ENCODE measurements at places on chromosomes 4 and X. TPM values are rescaled to one million over a fixed set of nuclear protein-coding genes. Genes with fewer than 3 reads are reported as not detected.

MAOB gene
- total RNA-seq = 0.16 TPM

SLC38A5 gene
- 0.34 TPM for total RNA-seq

CXorf49 gene
- not detected for total RNA-seq

G6PD gene
- 1,563 TPM for total RNA-seq

ASMT gene
- total RNA-seq = 0.28 TPM

CSTF2 gene
- total RNA-seq = 32.6 TPM

GAGE12H gene
- not detected for total RNA-seq

ZNF185 gene
- 7.2 TPM for total RNA-seq

SYN1 gene
- total RNA-seq = 0.15 TPM

ARR3 gene
- not detected for total RNA-seq

RAI2 gene
- 0.14 TPM for total RNA-seq

FGF13 gene
- total RNA-seq = not detected

LRRC66 gene
- 0.18 TPM for total RNA-seq

ARHGAP36 gene
- not detected for total RNA-seq

TRIM60 gene
- total RNA-seq = not detected
